ENCODE measurements at places on chromosomes 16 and 17.

DNA sequence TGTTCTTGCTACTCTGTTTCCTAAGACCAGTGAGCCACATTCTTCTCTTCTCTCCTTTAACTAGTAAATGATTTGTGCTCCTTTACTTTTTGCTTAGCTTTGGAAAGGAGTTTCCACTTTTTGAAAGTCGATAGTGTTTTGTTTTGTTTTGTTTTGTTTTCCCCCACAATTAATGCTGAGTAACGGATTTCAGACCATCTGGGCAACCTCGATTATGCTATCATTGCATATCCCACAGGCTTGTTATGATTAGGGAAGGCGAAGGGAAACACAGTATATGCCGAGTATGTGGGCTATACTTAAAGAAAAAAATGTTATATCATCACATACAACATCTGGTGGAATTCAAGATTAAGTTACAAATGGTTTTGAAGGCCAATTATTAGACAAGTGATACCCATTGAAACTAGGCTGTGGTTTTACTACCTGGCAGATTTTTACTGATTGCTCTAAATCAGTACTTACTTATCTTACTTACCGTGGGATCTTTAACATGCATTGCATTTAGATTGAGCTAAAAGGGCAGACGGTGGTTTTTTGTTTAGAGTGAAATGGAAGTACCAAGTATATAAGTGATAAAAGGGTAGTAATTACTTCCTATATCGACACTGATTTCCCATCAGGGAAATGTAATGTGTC lies 361.3 kb upstream of the SOX9 start:
- H3K27me3 ChIP-seq: no peaks in the 10 kb centered on the region
- no peaks in the 10 kb centered on the region for H3K4me1 ChIP-seq
- H3K36me3 ChIP-seq: no peaks in the 10 kb centered on the region
- no peak for DNase-seq
- no peak overlapping the region for H3K27ac ChIP-seq
- H3K4me3 ChIP-seq: no peak overlapping the region

DNA sequence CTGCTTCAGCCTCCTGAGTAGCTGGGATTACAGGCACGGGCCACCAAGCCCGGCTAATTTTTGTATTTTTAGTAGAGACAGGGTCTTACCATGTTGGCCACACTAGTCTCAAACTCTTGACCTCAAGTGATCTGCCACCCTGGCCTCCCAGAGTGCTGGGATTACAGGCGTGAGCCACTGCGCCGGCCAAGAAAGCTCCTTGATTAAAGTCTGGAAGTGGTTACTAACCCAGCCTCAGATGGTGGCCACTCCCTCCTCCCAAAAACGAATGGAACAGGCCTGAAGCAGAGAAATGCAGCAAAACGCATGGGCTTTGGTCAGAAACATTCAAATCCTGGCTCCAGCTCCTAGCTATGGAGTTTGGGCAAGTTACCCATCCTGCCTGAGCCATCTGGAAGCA lies 11.3 kb downstream of the FKBP10 start:
- H3K4me1 ChIP-seq: peaks cover 37% of the 10 kb centered on the region
- peaks cover 60% of the 10 kb centered on the region for H3K36me3 ChIP-seq
- H3K4me3 ChIP-seq: no peak overlapping the region
- no peak overlapping the region for H3K27ac ChIP-seq
- H3K27me3 ChIP-seq: no peaks in the 10 kb centered on the region

DNA sequence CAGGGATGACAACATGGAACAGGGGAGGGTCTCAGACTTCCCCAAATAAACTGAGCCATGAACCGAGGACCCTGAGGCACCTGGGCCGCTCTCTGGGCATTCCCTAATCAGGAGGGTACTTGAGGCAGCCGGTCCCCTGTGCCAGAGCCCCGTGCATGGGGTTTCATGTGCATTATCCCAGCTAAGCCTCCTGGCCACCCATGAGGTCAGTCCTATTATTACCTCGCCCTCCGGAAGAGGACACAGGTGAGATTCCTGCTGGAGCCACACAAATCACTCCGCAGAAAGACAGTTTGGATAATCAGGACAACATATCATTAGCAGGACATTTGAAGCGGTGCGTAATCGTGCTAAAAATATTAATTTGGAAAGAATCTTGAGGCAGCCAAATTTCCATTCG lies 274.0 kb downstream of the PARN start:
- no peaks in the 10 kb centered on the region for H3K36me3 ChIP-seq
- no peak overlapping the region for H3K27ac ChIP-seq
- DNase-seq: no peak
- H3K27me3 ChIP-seq: 0 out of 3 replicates have a peak, but pooled peaks cover 5% of the 10 kb centered on the region

DNA sequence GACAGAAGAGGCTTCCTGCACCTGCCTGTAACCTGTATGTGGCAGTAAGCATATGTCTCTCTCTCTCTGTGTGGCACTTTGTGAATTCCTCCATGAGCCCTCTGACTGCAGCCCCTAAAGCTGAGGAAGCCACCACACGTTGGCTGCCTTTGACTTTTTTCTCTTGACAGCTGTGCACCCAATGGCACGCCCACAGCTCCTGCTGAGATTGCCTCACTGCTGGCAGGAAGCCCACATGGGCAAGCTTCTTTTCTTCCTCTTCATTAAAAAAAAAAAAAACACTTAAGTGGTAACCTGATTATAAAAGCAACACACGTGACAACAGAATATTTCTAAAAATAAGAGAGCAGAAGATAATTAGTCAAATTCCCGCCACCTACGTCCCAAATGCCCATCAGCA lies 34.0 kb upstream of the PIRT start:
- no peaks in the 10 kb centered on the region for H3K36me3 ChIP-seq
- no peaks in the 10 kb centered on the region for H3K4me1 ChIP-seq
- no peak for DNase-seq
- H3K4me3 ChIP-seq: no peak overlapping the region

- peak; percentile 63 for DNase-seq
- peak overlapping the region; percentile 53 for H3K27ac ChIP-seq
- peaks cover 57% of the 10 kb centered on the region for H3K36me3 ChIP-seq
- no peak overlapping the region for H3K4me3 ChIP-seq
Observed at GRCh38 chr16:74922150-74923138, 62.5 kb downstream of the WDR59 start.

DNA sequence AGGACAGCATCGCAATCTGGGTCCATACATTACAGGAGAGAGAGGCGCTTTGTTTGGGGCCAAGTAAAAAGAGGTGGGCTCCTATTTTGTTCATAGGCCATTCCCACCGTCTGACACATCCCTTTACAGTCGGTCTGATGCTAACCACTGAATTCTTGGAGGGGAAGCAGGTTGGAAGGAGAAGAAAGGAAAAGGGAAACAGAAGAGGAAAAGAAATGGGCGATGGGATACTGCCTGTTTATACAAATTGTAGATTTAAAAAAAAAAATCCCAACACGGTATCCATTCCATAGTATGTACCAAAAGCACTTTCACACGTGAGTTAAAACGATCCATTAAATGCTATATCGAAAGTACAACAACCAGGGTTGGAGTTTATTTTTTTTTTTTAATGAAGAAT lies 4.0 kb upstream of the ZFHX3 start:
- no peak for DNase-seq
- H3K36me3 ChIP-seq: no peaks in the 10 kb centered on the region
- no peak overlapping the region for H3K27ac ChIP-seq
- H3K27me3 ChIP-seq: no peaks in the 10 kb centered on the region

DNA sequence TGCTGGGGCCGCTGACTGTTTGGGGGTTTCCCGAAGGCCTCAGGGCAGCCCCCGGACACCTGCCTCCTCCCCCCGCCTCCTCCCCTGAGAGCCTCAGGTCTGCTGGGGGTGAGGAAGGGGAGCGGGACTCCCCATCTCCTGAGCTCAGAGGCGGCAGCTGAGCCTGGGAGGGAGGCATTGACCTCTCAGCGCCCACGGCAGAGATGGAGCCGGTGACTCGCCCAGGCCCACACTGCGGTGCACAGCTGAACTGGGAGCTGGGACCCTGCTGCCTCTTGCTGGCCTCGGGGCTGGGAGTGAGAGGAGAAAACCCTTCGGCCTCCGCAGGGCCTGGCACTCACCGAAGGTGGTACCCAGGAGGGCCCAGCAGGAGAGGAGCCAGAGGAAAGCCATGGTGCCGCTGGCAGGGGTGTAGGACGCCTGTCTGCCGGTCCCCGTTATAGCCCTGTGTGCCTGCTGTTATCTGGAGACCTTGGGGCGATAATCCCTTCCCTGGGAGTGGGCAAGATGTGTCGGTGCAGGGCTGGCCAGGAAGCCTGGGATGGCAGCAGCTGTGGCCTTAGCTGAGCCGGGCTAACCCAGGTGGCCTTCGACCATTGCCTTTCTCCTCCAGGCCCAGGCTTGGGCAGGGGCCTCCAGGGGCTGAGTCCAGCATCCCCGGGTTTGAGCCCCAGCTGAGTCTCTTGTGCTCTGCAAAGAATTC lies at the start of gene CTRB2:
TSS of gene CTRB2 (minus strand) at position 413 of the 703 bp plus-strand sequence. CDS start at position 393, 20 bp downstream.
- H3K27ac ChIP-seq: no peak within 1 kb of the TSS
- no peak for DNase-seq
- H3K4me1 ChIP-seq: peaks cover 19% of the 10 kb centered on the region

- no peaks in the 10 kb centered on the region for H3K27me3 ChIP-seq
- H3K4me3 ChIP-seq: no peak overlapping the region
- peaks cover 47% of the 10 kb centered on the region for H3K4me1 ChIP-seq
- H3K27ac ChIP-seq: no peak overlapping the region
Observed at GRCh38 chr16:65745-66144, 6.7 kb downstream of the RHBDF1 start.
